Endodermal cell (in vitro differentiated cells): ENCODE measurements at places on chromosomes 2 and 18. TPM values are rescaled to one million over a fixed set of nuclear protein-coding genes. Genes with fewer than 3 reads are reported as not detected.

- no peak for DNase-seq
Observed at GRCh38 chr2:144215701-144216675, 303.9 kb downstream of the ZEB2 start.

DNA sequence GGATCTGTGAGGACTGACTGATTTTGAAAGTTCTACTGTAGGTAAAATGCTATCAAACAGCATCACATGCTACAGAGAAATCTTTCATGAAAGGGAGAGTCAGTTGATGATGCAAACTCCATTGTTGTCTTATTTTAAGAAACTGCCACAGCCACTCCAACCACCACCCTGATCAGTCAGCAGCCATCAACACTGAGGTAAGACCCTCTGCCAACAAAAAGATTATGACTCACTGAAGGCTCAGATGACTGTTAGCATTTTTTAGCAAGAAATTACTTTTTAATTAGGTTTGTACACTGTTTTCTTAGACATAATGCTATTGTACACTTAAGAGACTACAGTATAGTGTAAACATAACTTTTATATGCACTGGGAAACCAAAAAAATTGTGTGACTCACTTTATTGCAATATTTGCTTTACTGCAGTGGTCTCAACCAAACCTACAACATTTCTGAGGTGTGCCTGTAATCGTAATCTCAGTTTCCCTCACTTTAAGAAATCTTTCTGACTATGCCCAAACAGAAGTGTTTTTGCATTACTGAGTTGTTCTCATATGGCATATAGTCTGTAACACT, 42.8 kb downstream of the METTL8 start:
- no peak for DNase-seq

PKDCC gene
- 85.3 and 86.8 TPM in 2 replicates for total RNA-seq

DNA sequence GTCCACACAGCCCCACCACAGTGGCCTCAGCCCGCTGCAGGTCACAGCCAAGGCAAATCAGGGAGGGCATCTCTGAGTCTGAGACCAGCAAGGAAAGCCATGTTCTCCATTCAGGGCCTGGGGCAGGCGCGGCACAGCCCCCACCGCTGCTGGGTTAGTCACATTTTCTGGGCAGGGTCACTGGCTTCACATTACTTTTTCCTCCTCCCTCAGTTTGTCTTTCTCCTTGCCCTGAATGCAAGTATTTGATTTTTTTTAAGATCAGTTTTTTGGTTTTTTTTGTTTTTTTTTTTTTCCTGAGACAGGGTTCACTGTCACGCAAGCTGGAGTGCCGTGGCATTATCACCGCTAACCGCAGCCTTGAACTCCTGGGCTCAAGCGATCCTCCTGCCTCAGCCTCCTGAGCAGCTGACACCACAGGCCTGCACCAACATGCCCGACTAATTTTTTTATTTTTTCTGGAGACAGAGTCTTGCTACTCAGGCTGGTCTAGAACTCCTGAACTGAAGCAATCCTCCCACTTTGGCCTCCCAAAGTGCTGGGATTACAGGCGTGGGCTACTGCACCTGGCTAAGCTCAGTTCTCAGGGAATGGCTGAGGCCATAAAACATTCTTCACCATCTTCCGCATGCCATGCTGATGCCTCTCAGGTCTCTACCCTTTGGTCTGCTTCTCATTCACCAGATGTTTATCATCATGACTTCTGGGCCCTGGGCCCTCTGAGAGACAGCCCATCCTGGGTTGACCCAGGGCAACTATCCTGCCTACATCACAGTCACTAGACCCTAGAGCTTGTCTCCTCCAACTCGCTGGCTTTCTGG, 628 bp upstream of the CAPG start:
- no peak for DNase-seq

EFHD1 gene
- 10.8 to 16.2 TPM (median 12.5 TPM) in 3 replicates for total RNA-seq

DNA sequence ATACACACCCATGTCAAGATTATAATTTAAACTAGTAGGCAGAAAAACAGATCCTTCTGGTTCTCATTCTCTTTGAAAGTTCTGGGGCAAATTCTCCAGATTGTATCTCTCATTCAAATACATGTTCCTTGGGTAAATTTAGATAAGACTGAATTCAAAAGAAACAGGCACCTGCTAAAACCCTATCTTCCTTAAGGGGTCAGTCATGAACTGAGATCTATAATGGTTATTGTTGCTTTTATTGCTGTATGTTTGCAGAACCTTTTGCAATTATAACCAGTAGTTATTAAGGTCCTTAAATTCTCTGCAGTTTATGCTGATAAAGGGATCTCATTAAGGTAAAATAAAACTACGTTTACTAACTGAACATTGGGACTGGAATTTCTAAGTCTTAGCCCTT, 83.5 kb downstream of the MYO5B start:
- DNase-seq, result no peak

HMSD gene
- total RNA-seq, result 0.33 to 5.5 TPM (median 1.9 TPM) in 3 replicates

DNA sequence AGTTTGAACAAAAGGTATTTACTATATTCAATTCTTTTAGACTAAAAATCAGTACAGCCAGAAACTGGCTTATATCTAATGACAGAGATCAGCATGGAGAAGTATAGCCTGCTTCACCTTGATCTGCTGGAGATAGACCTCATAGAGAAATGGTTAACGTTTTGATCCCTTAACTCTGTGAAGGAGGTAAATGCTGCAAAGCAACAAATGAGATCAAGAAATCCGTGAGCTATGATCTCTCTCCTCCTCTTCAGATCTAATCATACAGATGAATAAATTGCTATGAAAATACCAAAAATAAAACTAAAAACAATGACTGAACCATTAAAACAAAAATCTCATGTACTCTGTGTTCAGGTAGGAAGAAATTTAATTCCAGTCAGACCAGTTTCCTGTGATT, 42.8 kb downstream of the KLHL14 start:
- DNase-seq, result no peak

DNA sequence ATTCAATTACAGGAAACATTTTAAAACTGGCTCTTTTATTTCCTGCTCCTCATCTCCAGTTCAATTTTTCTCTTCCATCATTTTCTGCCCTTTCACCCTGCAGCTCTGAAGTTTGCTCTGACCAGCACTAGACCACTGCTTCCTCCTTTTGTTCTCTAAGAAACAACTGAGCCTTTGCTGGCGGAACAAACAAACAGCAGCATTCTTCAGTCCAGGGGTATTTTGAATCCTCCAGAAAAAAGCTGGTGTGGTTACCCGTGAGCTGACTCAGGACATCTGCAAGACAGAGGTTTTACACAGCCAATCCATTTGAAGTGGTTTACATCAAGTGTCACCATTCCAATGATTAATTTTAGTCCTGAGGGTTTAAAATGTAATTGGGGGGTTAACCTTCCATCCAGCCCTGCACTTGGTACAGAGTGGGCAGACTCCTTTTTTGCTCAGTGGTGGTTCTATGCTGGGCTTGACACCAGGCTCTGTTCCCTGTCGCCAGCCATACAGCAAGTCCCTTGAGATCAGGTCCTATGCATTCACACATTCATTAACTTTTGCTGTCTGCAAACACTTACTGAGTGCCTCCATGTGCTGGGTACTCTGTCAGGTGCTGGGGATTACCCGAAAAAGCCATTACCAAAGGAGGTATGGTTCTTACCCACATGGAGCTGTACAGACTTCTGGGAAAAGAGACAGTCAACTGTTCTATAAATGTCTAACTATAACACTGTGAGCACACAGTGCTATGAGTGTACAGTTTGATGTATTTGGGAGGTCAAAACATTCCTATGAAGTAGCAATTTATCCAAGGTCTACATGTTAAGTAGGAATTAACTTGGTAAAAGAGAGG, 909.4 kb upstream of the GYPC start:
- DNase-seq, result no peak

DNA sequence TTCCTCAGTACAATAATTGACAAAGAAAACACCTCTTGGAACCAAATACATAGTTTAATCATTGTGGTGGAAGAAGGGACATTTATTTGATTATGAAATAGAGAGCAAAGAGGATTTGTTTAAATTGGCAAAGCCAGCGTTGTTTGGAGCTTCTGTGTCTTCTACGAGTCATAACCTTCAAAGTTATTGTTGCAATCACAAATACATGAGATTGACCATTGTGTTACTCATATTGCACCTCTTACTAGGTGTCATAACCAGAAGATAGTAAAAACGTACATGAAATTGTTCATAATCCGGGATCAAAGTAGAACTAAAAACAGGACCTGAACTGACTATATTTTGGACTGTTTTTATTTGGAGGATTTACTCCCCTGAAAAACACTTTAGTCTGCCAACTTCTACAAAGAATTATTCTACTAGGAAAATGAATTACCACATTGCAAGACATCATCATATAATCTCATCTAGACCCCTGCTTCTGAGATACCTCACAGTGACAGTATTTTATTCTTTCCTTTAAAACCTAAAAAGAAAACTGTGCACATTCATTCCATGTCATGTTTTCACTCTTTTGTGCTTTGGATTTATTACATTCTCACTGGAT, 151.7 kb upstream of the KLF7 start:
- no peak for DNase-seq

- DNase-seq, result peak; percentile 74
Observed at GRCh38 chr2:172082105-172082943, 3.0 kb upstream of the DLX1 start.

- no peak for DNase-seq
Observed at GRCh38 chr2:195830968-195831950, 174.2 kb downstream of the SLC39A10 start.

DNA sequence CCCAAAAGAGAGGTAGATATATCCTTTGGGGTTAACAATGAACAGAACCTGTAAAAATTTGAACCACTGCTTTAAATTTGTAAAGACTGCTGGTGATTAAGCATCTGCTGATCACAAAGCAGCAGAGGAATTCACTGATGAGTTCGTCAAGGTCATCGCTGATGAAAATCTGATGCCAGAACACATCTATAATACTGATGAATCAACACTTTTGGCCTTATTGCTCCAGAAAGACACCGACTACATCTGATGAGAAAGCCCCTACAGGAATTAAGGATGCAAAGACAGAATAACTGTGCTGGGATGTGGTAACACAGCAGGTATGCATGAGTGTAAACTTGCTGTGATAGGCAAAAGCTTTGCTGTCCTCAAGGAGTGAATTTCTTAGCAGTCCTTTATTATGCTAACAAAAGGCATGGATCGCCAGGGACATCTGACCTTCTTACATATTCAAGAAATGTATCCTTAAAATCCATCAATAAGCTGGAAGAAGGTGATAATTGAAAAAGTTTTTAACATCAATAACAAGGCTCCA, 30.5 kb upstream of the SGPP2 start:
- DNase-seq, result peak; percentile 58

BOLL gene
- total RNA-seq, result not detected in 2 replicates

DNA sequence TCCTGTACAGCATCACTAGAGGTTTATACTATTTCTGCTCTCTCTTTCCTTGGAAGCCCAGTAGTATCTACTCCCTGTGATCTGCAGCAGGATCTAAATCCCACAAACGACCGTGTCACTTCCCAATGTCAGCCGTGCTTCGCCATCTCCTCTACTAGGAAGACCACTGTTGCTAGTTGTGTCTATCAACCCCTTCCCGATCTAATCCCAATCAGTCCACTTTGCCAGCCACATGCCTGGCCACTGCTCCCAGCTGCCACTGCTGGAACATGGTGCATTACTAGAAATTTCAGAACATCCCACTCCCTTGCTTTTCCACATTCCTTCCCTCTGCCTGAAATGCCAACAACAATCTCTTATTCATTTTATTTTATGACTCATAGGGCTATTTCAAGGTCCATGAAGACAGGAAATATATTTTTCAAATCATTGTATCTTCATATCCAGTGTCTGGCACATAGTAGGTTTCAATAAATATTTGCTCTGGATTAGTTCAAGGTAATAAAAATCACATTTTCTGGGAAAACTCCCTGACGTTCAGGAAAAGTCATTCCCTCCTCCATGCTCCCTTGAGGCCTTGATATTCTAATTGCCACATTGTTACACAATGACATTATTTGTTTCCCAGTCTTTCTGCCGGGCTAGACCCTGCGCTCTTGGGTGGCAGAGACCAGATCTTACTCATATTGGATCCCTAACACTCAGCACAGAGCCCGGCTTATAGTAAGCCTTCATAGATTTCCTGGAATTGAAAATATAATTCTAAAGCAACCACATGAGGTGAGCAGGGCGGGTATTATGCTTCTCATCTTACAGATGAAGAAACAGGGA, 2.1 kb upstream of the TRIB2 start:
- no peak for DNase-seq

GRCh38 chr18:73168236-73168635, 300.4 kb upstream of the NETO1 start:
- no peak for DNase-seq

ZNF396 gene
- 5.4 and 5.6 TPM in 2 replicates for total RNA-seq

GKN2 gene
- total RNA-seq, result not detected in 2 replicates

DNA sequence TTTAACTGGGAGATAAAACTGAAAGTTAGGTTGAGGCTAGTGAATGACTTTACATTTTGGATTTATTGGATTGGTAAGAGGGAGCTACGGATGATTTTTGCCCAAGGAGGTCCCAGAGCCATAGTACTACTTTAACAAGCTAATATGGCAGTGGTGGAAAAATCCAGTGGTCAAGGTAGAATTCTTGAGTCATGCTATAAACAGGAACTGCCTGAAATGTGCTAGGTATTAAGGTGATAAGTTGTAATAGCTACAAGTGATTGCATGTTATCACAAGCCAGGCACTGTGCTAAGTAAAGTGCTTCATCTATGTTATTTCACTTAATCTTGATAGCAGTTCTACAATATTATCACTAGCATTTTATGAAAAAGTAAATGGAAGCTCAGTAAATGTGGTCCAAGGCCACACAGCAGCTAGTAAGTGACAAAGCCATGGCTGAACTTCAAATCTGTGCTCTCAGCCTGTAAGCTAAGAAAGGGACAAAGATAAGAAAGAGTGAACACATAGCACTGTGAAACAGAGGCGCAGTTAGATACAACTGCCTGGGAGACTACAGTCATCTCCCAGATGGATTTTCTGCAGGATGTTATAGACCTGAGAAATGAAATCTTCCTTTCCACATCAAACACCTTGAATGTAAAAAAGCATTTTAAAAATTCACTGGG, 469.6 kb downstream of the TGIF1 start:
- no peak for DNase-seq

LHCGR gene
- not detected in 3 replicates for total RNA-seq

GRCh38 chr18:23844991-23845680, 155.9 kb downstream of the LAMA3 start:
- peak; percentile 81 for DNase-seq

DNA sequence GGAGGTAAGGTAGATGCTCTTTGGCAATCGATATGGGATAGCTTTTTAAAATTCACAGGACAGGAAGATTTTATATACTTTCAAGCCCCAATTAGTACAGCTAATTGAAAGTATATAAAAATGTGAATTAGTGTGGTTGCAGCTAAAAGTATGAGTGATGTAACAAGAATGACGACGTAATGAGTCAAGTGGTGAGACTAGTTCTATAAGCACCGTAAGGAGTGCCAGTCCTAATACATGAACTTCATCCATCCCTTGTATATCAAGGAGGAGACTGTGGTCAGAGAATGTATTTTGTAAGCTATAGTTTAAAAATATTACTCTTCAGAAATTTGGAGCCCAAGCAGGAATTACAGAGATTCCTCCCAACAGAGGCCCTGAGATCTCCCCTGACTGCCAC, 25.8 kb downstream of the DNAJC27 start:
- DNase-seq, result no peak

ABCB11 gene
- total RNA-seq, result 0.04 and 0.09 TPM in 2 replicates

CACNB4 gene
- total RNA-seq, result 0.93 to 15.1 TPM (median 0.99 TPM) in 3 replicates
